Hematopoietic multipotent progenitor cell treated with erythropoietin and hydrocortisone succinate and interleukin-3 and kit ligand, for 17 days (in vitro differentiated cells): ENCODE measurements at places on chromosomes 13 and 19.

- DNase-seq, result no peak
Observed at GRCh38 chr19:11465600-11465999, 15.2 kb downstream of the ELAVL3 start.

GRCh38 chr13:68736961-68737360 is 1370.7 kb upstream of the ATXN8OS start:
- no peak for DNase-seq

DNA sequence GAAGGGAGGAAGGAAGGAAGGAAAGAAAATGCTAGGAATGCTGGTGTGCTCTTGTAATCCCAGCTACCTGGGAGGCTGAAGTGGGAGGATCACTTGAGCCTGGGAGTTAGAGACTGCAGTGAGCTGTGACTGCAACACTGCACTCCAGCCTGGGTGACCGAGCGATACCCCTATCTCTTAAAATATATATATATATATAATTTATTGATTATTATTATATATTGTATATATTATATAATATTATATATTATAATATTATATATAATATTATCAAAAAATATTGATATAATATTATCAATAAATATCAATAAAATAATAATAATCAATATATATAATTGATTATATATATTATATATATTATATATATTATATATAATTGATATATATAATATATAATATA is 8.6 kb upstream of the ADGRL1 start:
- no peak for DNase-seq

DNA sequence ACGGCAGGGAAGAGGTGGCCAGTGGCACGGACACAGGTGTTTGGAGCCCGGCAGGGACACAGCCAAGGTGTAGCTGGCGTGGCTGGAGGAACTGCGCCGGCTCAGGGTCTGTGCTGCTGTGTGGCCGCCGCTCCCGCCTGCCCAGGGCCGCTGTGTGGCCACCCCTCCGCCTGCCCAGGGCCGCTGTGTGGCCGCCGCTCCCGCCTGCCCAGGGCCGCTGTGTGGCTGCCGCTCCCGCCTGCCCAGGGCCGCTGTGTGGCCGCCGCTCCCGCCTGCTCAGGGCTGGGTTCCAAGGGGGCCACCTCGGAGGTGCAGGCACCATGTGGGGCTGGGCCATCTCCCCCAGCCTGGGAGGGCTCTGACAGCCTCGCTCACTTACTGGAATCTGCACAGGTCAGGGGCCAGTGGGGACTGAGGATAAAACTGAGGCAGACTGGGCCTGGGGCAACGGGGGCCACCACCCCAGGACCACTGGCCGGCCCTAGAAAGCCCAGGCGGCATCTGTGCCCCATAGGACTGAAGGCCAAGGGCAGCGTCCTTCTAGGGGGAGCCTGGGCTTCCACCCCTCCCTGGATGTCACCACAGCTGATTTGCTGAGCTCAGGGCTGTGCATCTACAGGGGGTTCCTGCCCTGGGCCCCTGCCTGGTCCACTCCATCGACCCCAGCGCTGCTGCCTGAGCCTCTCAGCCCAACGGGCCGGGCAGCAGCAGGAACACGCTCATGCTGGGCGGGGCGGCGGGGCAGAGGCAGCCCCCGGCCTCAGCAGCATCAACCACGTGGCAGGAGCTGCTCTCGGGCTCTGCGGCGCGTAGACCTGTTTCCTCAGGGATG is 21.5 kb downstream of the C13orf46 start:
- no peak for DNase-seq

GRCh38 chr19:18419699-18420460 is 682 bp downstream of the SSBP4 start:
- no peak for DNase-seq

DNA sequence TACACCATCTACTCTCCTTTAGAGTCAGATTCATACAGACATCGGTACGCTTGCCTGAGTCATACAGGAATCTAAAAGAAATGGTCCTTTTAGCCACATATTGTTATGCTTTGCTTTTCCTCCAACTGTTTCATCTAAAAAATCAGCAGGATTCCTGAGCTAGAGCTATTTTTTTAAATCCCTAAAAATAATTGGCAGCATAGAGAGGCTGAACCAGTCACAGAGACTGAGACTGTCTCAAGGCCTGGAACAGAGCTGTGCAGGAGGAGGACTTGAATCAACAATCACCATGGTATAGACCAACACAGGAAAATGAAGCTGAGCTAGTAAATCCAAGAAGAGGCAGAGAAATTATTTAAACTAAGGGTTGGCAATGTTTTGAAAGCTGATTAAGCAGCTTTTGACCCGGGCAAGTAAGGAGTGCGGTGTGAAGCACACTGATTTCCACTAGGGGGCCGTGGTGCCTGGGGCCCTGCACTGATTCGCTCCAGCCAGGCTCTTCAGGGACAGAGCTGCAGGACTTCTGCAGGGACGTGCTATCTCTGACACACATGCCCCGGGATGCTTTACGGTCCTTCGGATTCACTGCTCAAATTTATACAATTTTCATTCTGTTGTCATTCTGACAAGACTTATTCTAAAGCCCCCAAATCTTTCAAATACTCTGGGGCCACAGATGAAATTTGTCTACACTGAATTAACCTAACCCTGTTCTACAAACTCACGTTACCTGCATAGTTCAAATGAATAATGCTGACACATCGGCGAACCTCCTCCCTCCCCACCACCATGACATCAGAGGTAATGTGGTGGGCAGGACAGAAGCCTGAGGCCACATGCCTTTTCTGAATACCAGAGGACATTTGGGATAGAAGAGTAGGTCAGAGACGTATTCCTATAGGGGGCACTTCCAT is 87.6 kb upstream of the SLC15A1 start:
- DNase-seq, result peak; percentile 23

DNA sequence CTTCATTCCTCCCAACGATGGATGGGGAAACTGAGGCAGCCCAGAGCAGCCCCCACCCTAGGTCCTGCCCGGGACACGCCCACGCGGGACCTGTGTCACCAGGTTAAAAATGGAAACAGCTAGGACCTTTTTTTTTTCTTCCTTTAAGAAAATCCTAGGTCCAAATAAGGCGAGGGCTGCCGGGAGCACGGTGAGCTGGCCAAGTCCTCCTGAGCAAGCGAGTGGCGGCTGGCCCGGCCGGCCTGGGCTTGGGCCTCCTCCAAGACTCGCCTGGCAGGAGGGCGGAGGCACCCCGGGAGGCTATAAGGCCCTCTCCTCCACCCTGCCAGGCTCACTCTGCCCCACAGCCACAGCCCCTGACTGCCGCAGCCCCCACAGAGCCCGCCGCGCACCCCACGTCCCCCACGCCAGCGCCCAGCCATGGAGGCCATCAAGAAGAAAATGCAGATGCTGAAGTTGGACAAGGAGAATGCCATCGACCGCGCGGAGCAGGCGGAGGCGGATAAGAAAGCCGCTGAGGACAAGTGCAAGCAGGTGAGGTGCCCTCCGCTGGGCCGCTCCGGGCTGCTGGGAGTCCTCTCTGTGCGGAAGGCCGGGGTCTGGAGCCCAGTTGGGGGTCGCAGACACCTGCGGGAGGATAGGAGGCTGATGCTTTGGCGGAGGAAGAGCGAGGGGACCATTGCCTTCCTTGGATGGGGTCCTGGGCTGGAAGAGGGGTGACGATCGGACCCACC is 8.9 kb upstream of the TPM4 start:
- DNase-seq, result no peak

DNA sequence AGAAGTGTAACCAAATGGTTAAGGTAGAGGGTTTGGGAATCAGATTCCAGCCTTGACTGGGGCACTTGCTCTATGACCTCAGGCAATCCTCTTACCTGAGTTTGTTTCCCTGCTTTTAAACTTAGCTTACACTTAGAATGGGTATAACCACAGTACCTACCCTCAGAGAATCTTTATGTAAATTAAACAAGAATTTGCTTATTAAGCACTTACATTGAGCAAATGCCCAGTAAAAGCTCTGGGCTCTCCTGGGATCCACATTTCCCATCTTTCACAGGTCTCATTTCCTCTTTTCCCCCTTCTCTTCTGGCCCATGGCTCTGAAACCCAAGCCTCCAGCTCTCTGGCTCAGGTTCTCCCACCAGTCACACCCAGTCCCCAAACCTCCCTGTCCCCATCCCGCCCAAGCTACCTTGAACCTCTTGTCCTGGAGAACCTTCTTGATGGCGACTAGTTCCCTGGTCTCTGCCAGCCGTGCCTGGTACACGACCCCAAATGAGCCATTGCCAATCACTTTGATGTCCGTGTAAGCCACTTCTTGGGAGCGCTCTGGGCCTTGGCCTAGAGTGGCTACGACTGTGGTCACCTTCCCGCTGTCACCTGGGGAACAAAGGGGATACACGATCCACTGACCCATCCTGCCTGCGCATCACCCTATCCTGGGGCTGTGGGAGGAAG is 2.7 kb downstream of the GSK3A start:
- DNase-seq, result no peak

- DNase-seq, result no peak
Observed at GRCh38 chr13:23129331-23129730, 51.4 kb upstream of the SGCG start.

DNA sequence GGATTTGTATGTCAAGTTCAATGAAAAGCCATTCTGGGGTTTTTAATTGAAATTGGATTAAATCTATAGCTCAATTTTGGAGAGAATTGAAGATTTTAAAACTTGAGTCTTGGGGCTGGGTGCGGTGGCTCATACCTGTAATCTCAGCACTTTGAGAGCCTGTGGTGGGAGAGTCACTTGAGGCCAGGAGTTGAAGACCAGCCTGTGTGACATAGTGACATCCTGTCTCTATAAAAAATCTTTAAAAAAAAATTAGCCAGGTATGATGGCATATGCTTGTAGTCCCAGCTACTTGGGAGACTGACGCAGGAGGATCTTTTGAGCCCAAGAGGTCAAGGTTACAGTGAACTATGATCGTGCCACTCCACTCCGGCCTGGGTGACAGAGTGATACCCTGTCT is 41.2 kb downstream of the VAV1 start:
- no peak for DNase-seq

DNA sequence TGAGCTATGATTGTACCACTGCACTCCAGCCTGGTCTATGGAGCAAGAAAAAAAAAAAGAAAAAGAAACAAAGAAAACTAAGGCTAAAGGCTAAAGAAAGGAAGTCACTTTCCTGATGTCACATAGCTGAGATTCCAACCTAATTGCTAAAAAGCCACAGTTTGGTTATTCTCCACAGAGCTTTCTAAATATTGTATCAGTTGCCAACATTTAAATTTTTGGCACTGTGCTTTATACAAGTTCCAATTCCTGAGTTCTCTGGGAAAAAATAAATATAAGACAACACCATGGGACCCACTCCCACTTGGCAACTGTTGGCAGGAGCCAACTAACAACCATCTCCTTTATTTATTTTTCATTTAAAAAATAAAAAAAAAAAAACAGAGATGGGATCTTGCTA is 11.2 kb upstream of the LYPD3 start:
- no peak for DNase-seq

GRCh38 chr13:45142440-45143345 is 22.4 kb downstream of the GTF2F2 start:
- peak; percentile 62 for DNase-seq

GRCh38 chr19:54916822-54917221 is 10.9 kb downstream of the NCR1 start:
- DNase-seq, result no peak

DNA sequence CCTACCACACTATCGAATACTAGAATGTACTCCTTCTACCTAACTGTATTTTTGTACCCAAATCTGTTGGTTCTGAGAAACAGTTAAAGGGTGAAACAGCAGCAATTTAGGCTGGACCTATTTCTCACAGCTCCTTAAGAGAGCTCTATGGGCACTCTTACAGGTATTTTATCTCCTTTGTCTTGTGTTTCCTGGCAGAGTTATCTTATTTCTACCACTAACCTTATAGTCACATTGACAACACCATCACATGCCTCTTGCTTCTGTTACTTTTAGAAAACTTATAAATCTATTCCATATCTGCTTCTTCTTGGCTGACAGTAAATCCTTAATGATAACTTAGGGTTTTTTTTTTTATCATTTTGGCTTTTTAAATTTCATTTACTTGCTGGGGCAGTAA is 130.7 kb downstream of the MYO16 start:
- DNase-seq, result no peak

DNA sequence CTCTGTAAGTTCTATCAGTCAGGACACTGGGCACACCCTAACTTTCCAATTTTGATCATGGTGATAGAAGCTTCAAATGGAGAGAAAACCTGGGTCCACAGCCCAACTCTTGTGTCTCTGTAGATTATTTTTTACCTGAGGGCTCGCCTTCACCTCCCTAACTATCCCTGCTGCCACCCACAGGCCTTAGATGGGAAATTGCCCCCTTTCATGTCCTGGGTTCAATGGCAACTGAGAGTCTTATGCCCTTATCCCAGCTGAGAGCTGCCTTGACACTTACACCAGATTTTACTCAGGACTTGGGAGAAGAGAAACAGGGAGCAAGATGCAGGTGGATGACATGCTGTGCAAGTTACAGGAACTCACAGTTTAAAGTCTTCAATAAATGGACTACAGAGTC is 81.7 kb downstream of the RAP2A start:
- DNase-seq, result no peak

DNA sequence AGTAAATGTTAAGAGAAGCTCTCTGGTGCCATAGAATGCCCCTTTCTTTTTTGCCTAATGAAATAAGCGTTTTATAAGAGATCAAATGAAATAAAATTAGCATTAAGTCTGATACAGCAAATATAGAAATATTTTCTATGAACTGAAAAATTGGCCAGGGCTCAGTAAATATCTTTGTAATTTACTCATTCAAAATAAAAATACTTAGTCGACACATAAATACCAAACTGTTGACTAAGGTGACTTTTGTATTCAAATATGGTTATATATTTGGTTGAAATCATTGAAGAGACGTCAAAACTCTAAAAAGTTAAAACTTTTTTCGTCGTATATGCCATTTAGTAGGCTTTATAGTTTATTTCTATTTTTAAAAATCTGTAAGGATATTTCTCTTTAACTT is 25.6 kb downstream of the IPO5 start:
- no peak for DNase-seq

DNA sequence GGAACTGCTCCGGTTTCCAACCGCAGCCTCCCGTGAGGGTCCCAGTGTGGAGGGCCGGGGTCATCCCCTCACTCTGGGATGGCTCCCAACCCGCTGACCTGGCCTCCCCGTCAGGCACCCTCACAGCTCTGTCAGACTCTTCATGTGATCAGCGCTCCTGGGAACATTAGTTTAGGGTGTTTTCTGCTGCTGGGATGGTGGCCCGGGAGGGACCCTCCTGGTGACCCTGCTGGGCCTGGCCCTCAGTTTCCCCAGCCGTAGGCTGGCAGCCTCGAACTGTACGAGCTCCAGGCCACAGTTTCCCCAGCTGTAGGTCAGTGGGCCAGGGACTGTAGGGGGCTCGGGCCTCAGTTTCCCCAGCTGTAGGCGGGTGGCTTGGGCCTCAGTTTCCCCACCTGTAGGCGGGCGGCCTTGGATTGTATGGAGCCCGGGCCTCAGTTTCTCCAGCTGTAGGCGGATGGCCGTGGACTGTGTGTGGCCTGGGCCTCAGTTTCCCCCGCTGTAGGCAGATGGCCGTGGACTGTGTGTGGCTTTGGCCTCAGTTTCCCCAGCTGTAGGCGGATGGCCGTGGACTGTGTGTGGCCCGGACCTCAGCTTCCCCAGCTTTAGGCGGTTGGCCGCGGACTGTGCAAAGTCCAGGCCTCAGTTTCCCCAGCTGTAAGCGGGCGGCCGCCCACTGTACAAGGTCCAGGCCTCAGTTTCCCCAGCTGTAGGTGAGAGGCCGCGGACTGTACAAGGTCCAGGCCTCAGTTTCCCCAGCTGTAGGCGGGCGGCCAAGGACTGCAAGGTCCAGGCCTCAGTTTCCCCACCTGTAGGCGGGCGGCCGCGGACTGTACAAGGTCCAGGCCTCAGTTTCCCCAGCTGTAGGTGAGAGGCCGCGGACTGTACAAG is 1.3 kb upstream of the PTBP1 start:
- DNase-seq, result no peak
